Stimulated activated CD8-positive, alpha-beta memory T cell treated with anti-CD3 and anti-CD28 coated beads, Interleukin-4, amount 100 ng/mL, for 1 hour (primary cell): ENCODE measurements at places on chromosomes 1 and 21.

DNA sequence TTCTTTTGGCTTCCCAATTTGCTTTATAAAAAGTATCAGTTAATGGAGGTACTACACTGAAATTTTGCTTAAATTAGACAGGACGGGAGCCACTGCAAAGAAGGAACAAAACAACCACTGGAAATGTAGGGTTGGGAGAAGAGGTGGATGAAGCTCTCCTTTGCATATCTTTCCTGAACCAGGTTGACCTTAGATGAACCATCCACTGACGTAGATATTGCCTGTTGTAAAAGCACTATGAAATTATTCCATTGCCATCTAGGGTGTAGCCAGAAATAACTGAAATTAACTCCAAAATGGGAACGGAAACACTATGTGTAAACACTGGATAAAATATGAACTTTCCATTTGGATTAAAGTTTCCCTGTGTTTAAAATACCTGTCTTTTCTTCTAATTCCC lies 1.2 kb upstream of the ABL2 start:
- DNase-seq = no peak

GRCh38 chr1:41950820-41951219 lies 32.1 kb upstream of the HIVEP3 start:
- DNase-seq = no peak

GRCh38 chr1:94727846-94728715 lies 92.1 kb upstream of the SLC44A3 start:
- no peak for DNase-seq

DNA sequence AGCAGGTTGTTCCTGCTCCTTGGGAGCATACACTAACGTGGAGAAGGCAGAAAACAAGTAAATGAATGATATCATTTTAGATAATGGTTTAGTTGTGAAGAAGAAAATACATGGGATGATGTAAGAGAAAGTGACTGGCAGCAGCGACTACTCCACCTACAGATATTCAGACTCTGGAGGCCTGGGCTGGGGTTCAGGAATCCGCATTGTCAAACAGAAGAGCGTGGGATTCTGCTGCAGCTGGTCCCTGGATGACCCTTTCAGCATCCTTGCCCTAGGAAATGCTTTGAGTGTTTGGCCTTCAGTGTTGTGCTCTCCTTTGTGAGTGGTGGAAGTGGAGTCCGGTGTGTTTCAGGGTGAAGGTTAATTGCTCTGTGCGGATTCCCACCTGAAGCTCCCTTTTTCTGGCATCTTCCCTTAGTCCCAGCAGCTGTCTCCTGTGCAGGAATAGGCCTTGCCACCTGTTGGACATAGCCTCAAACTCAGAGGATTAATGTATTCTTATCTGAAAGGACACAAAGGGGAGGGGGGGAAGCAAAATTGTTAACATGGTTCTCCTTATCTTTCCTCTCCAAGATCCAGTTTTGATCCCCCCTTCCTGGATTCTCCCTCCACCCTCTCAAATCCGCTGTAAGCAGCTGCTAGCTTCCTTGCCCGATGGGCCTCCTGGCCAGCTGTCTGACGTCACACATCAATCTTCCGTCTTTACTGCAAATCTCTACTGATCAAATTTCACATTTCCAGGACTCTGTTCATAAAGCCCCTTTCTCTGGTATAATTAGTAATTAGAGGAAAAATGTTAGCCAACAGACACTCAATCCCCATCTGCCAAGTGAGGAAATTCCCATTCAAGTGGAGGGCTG lies 68.3 kb upstream of the SPAG17 start:
- DNase-seq = no peak

GRCh38 chr1:15758343-15758931 lies at the start of gene FBLIM1:
Gene FBLIM1 (plus strand): TSS chr1:15758795. CDS start chr1:15764984, 6,189 bp downstream.
- DNase-seq = no peak

GRCh38 chr21:16815243-16815642 lies 697.6 kb upstream of the CXADR start:
- no peak for DNase-seq

- no peak for DNase-seq
Measured at GRCh38 chr1:87284456-87285240, 44.0 kb upstream of the LMO4 start.

GRCh38 chr1:28127617-28128257 lies 39.3 kb upstream of the EYA3 start:
- DNase-seq = no peak

GRCh38 chr1:178477373-178477772 lies 19.4 kb downstream of the CLEC20A start:
- DNase-seq = no peak

GRCh38 chr1:45843474-45843905 lies 40.1 kb downstream of the MAST2 start:
- no peak for DNase-seq

DNA sequence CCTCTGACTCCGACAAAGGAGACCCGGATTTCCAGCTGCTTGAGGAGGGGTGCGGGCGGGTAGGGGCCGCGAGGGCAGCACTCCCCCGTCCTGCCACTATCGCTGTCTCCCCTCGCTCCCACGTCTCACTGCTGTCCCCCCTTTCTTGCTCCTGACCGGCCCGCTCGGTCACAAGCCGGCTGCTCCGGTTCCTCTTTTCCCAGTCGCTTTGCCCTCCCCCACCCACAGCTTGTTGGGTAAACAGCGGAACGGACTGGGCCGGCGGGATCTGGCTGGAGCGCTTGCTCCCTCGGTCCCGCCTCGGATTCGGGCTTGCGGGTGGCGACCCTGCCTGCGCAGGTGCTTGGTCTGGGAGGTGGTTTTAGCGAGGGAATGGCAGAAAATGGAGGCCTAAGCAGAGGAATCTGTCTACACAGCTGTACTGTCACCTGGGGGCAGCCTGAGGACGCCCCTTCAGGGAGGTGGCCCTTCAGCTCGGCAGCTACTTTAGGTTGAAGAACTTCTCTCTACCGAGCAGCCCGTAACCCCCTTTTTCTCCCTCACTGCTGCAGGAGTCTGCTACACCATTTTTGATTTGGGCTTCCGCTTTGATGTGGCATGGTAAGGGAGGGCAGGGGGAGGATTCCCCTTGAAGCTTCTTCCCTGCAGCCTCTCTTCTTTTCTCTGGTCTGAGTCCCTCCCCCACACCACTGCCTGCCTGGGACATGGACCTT lies 645 bp downstream of the ATP6V0B start:
- no peak for DNase-seq

- DNase-seq = no peak
Measured at GRCh38 chr1:116545359-116545705, 25.5 kb downstream of the CD58 start.
